ENCODE measurements at places on chromosomes 16 and 17.

- DNase-seq = no peak
Observed at GRCh38 chr17:50594892-50595291, 34.4 kb downstream of the CACNA1G start.

GRCh38 chr17:1179818-1180742 lies at the start of gene ABR:
Gene ABR, minus strand, starts transcription at chr17:1179981. Its CDS starts 254 bp downstream, at chr17:1179727.
- no peak for DNase-seq

DNA sequence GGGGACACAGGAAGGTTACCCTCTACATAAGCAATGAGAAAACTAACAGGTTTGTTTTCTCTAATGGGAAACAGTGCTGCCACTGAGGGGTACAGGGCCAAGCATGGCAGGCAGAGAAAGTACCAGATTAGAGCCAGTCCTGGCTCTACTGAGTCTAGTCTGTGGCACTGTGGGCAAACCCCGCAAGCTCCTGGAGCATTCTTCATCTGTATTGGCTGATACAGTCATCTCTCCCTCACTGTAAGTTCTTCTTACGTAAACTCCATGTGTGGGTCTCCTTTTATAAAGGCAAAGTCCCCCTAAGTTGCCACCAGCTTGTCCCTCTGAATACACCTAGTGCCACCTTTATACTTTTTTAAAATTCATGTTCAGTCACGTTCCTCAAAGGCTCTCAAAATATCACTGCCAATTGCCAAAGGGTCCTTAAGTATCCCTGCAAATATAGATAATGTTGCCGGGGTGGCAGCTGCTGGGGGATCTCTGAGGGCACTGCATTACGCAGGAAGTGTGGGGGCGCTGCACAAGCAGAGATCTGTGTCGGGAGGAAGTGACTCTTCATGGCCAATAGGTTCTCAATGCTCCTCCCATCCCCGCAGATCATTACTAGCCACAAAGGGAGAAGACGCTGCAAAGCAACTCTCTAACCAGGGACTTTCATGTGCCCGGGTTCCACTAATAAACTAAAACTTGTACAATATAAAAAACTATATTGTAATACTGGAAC lies 18.8 kb downstream of the XPO6 start:
- DNase-seq = no peak

GRCh38 chr16:88967830-88968588 lies 9.0 kb downstream of the CBFA2T3 start:
- DNase-seq = no peak

GRCh38 chr17:41296846-41297245 lies 5.8 kb downstream of the KRTAP29-1 start:
- no peak for DNase-seq

GRCh38 chr17:82536512-82537201 lies 17.1 kb downstream of the FOXK2 start:
- no peak for DNase-seq

DNA sequence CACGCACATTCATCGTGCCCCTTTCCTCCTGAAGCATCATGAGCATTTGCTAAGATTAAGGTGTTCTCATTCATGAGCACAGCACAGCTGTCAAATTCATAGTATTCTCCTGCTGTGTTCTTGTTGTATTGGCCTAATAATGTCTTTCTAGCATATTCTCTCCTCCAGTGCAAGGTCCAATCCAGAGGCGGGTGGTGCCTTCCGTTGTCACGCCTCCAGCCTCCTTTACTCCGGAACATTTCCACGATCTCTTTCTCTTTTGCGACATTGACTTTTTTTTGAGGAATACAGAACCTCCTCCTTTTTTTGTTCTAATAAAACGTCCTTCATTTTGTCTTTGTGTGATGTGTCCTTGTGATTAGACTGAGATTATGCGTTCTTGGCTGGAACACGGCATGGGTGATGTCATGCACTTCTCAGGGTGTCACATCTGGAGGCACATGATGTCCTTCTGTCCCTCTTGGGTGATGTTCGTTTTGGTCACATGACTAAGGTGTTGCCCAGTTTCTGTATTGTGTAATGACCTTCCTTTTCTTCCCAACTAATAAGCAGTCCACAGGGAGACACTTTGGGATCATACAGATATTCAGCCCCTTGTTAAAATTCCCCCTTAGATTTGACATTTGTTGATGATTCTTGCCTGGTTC lies 66.3 kb downstream of the CLEC16A start:
- no peak for DNase-seq

GRCh38 chr16:56861092-56861610 lies 3.9 kb upstream of the SLC12A3 start:
- no peak for DNase-seq

DNA sequence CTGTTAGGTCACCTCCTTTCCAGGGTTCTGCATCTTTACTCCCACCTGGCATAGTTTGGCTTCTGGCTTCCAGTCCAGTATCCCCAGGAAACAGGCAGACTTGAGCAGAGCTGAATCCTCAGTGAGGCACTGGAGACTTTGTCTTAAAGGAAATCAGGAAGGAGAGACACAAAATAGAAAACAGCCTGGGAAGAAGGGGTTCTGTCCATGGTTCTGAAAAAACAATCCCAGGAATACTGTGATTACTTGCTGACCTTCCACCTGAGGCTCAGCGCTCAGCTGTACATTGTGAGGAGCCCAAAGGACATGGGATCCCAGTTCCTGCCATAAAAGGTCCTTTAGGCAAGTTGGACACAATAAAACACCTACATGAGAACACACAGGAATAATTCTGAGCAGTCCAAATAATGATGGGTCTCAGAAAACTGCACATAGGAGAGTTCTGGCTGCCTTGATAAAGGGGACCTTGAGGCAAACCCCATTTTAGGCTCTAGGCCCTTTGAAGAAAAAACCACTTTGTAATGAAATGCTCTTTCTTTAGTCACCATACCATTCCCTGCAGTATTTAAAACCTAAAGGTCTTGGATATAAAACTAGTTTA lies 81.4 kb upstream of the CRHR1 start:
- no peak for DNase-seq

GRCh38 chr16:72940886-72941285 lies 107.0 kb downstream of the ZFHX3 start:
- DNase-seq = no peak

DNA sequence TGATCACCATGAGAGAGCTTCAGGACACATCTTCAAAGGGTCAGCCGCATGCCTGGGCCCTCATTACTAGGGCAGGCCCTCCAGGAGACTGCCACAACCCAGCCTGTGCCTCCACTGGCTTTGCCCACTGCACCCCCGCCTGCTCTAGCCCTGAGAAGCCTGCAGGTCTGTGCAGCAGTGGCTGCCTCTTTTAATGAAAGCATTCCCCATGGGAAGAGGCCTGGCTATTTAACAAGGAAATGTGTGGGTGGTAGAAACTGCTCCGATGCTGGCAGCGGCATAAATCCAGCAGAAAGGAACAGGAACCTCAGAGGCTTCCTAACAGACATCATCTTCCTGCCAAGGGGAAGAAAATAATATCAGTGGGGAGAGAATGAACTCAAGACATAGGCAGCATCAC lies 375 bp upstream of the KRT32 start:
- DNase-seq = no peak

GRCh38 chr16:83438326-83438725 lies 369.5 kb upstream of the HSBP1 start:
- DNase-seq = no peak

DNA sequence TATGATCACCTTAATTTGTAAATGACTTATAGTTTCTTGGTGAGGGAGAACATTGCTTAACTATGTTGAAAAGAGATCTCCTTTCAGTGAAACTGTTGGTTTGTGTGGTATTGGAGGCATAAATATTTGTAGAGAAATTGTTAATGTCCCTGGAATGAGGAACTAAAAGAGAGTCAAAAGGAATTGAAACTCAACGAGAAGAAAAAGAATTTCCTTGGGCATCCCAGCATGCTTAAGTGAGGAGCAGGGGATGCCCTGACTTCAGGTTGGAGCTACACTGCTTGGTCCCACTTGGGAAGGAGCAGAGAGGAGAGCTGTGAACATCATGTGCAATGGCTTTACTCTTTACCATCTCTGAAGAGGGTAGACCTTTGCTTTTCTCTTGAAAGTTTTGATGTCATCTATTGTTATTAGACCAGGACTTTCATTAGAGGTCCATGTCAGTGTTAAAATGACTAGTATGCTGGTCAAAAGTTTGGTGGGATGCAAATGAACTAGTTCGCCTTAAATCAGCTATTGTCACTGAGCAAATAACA lies 21.7 kb downstream of the KRT23 start:
- DNase-seq = no peak

DNA sequence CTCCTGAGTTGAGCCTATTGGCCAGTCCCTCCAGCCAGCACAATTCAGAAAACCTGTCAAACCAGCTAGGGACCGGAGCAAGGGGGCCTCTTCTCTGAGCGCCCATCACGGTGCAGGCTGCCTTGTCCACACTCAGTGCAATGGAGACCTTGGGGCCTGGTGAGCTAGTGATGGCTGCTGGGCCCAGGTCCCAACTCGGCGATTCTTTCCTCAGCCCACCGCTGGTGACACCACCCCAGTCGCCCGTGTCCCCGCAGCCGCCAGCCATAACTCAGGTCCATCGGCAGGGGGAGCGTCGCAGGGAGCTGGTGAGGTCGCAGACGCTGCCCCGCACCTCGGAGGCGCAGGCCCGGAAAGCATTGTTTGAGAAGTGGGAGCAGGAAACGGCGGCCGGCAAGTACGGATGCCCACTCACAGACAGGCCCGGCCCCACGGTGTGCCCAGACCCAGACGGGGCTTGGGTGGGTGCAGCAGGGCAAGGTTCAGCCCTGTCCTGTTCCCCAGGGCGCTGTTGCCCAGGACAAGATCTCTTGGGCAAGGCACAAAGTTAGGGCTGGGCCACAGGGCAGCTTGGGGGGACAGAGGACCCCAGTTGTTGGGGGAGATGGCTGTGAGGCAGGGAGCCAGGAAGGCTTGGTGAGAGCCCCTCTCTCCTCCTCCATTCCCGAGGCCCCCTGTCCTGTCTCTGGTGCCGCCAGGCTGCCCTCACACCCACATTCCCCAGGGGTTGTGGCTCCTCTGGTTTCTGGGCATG lies 10.8 kb downstream of the SMTNL2 start:
- DNase-seq = no peak

DNA sequence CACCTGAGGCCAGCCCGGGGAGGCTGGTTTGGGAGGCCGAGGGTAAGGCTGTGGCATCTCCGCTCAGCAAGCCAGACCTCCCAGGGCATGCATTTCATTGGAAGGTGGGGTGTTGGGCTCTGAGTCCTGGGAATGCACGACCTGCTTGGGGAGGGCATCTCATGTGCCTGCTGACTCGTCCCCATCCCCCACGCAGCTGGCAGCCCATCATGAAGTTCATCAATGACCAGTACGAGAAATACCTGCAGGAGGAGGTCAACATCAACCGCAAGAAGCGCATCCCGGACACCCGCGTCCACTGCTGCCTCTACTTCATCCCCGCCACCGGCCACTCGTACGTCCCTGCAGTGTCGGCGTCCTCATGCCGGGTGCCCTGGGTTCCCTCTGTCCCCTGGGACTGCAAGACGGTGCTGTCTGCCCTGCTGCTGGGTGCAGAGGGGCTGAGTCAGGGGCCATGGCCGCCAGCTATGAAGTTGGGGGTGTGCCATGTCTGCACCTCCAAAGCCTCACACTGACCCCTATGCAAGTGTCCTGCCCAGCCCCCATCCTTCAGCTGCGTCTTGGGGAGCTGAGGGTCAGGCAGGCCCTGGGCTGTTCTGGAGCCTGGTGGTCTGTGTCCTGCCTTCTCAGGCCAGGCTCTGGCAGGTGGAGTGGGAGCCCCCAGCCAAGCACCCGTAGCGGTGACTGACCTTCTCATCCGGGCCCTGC lies 347.9 kb downstream of the SEC14L1 start:
- no peak for DNase-seq

DNA sequence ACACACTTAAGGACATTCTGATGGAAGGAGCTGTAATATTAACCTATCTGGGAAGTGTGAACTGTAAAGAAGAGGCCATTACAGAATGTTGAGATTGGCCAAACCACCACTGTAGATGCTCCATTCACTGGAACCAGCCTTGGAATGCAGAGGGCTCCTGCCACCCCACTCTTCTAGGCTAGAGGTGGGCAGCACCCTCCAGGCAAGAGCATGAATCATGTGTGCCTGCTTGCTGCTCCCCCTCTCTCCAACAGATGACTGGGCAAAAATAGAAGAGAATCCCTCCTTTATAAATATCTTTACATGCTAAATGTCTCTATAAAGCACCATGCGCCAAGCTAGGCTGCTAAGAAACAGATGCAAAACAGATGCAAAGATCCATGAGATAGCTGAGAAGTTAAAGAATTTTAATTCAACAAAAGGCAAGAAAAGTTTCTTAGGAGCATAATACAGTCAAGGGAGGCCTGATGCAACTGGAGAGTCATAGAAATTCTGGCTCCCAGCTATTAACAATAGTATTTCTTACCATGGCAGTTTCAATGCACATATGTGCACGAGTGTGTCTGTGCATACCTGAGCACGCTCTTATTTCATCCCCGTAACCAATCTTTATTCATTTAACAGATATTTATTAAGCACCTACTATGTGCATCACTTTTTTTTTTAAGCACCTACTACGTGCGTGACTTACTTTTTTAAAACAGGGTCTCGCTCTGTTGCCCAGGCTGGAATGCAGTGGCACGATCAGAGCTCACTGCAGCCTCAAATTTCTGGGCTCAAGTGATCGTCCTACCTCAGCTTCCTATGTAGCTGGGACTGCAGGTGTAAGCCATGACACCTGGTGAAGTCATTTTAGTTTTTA lies 53.6 kb downstream of the GRIN2A start:
- no peak for DNase-seq

- DNase-seq = no peak
Observed at GRCh38 chr17:50026837-50027171, 29.1 kb upstream of the ITGA3 start.

GRCh38 chr17:31518478-31518877 lies 127.0 kb downstream of the RAB11FIP4 start:
- DNase-seq = no peak

DNA sequence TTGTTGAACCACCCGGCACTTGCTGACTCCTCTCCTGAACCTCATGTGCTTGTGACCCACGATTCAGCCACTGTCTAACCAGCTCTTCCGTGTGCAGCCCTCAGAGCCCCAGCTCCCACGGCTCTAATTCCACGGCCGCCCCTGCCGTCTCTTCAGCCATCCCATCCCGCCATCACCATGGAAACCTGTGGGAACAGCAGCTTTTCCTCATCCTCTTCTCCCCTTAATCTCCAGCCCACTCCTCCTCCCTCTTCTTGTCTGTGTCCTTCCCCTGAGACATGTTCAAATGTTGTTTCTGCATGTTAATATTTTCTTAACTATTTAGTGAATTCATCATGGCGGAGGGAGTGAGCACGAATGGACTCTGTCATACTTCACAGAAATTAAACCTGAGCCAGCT lies 285.2 kb downstream of the CDH13 start:
- no peak for DNase-seq

- DNase-seq = no peak
Observed at GRCh38 chr17:19370493-19370960, 7.8 kb upstream of the MAPK7 start.

- no peak for DNase-seq
Observed at GRCh38 chr17:1997289-1997926, 27.7 kb downstream of the RTN4RL1 start.

GRCh38 chr17:59844884-59845594 lies 47.7 kb downstream of the TUBD1 start:
- no peak for DNase-seq

Data from mesenteric fat pad (tissue), 1 donor.